ENCODE measurements at places on chromosomes 7 and 10.
A peak's percentile ranks its signal among the peaks of the same experiment; 100 is the strongest.

GRCh38 chr7:24690251-24690650 is 67.0 kb downstream of the GSDME start:
- no peak for DNase-seq

DNA sequence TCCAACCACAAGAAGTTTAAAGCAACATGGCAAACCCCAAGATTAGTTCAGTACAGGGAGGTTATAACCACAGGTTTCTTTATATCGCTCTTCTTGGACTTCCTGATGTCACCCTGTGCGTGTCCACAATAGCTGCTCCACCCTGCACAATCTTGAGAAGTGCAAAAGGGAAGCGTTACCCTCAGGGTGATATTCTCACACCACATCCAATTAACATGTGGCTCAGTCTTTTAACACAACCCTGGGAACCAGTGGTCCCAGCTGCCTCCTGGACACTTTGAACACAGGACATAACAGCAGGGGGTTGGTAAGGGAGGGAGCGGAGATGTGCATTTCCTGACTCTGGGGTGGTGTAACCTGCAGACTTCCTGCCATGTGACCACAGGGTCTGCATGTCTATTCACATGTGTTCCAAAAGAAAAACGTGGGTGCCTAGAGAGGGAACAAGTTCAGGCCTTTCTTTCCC is 64.6 kb downstream of the GSAP start:
- no peak for DNase-seq

DNA sequence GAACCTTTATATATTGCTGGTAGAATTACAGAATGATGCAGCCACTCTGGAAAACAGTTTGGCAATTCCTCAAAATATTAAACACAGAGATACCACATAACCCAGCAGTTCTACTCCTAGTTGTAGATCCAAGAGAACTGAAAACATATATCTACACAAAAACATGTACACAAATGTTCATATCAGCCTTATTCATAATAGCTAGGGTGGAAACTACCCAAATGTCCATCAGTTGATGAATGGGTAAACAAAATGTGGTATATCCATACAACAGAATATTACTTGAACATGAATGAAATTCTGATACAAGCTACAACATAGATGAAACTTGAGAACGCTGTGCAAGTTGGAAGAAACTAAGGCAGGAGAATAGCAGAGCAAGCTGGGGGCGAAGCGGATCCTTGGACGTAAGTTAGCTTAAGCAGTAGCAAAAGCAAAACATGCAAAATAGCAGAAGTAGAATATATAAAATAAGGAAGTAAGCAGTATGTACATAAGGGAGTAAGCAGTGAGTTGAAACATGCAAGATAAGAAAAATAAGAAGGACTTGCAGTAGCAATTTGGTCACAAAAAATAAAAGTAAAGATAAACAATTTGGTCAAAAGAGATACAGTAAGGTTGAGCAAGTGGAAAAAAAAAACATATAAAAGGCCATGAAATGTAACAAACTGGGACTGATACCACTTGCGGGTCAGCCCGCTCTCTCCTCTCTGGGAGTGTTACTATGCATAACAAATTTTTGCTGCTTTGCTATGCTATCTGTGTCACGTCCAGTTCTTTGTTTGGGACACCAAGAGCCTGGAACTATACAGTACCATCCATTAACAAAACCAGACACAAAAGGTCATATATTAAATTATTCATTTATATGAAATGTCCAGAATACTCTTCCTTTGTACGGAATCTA is 18.0 kb upstream of the HILPDA start:
- no peak for DNase-seq

DNA sequence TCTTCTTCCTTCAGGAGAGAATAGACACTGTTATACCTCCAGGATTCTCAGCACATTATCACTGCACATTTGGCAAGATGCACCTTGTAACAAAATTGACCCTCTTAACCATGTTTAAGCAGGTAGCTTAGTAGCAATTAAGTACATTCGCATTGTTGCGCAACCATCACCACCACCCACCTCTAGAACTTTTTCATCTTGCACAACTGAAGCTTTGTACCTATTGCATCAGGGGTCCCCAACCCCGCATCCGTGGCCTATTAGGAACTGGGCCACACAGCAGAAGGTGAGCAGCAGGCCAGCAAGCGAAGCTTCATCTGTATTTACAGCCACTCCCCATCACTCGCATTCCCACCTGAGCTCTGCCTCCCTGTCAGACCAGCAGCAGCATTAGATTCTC is 29.9 kb upstream of the SMURF1 start:
- no peak for DNase-seq

DNA sequence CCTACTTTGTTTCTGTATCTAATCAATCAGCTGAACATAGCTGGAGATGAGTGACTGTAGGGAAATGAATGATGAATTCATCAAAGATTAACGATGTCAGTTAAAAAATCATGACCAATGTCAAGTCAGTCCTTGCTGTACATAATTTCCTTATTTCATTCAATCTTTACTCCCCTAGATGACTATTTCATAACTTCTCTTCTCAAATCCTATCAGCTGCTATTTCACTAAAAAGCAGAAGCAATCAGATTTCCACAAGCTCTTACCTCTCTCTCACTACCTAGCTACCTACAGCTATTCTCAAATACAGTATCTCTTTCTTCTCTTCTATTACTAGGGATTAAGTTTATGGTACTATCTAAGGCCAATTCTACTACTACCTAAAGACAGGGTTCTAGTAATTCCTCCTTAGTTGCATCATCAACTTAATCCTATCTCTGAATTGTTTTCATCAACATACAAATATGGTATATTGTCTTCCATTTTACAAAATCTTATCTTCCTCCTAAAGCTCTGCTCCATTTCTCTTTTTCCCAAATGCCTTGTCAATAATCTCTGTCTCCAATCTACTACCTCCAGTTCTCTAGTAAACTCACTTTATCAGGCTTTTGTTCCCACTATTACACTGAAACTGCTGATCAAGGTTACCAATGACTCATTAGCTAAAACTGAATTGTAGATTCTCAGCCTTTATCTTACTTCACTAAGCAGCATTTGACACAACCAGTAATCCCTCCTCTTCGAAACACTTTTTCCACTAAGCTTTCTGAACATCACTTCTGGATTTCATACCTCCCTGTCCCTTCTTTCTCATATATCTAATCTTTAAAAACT is 28.4 kb downstream of the JMJD1C start:
- DNase-seq: peak; percentile 11

GRCh38 chr7:148884049-148884298 is at the start of gene EZH2:
TSS of gene EZH2 (minus strand) at chr7:148884291. CDS start at chr7:148847298, 36,993 bp downstream.
- DNase-seq: no peak

- no peak for DNase-seq
Observed at GRCh38 chr7:64876792-64877713, 26.0 kb upstream of the ZNF273 start.

DNA sequence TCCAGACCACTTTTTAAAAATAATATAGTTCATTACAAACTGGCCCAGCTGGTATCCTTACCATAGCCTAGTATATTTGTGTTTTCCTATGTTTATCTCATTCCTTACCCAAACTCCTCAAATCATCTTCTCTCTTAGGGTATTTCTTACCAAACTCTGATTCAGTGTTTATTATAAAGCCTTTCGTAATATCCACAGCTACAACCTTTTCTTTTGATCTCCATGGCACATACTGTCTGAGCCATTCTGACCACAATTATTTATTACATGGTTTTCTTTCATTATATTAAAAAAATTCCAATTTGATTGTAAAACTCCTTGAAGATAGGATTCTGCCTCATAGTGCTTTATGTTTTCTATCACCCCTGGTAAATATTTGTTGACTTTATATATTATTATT is 94.2 kb downstream of the LRMDA start:
- DNase-seq: no peak

DNA sequence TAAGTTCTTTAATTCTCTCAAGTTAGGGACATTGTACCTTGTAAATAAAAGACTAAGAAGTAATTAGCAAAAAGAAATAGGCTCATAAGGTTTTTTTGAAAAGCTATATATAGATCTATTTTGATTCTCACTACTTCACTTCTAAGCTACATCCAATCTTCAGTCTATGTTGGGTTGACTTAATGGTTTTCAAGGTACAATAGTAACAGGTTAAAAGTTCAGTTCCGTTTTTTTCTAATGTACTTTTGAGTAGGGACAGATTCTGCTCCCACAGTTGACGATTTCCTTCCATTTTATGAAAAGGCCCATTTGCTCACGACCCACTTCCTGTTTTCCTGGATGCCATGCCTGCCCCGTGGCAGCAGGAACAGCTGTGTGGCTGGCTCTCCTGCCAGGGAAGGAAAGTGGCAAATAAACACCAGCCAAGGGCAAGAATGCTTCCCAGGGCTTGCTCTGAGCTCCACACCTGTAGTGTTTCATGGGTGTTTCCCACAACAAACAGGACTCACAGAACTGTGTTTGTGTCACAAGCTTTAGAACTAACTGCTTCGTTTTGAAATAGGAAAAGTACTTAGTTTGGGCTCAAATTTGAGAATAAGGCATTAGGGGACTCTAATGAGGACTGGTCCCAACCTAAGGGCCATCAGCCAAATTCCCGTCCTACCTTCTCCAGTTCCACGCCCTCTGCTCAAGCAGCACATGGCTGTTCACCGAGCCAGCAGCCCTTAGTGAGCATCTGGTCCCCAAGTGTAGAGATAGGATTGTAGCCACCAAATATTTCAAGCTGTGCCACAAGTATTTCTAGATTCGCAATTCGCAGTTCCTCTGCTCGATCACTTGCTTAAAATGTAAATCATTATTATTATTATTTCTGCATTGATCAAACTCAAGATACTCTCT is 240.7 kb downstream of the COBL start:
- no peak for DNase-seq

DNA sequence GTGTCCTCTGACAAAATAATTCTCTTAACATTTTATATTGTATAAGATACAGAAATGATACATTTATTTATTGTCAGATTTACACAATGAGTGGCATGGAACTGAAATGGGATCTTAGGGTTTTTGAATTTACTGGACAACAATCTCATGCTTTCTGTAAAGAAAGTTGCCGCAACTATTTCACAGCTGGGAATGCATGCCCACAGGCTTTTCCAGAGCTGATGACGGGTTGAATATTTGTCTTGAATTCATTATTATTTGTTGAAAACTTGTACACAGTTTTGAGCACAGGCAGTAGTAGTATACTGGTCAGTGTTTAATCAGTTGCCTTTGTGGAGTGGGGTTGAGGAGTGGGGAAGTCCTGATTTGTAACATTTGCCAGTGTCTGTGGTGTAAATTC is 20.5 kb upstream of the MRC1 start:
- DNase-seq: no peak

DNA sequence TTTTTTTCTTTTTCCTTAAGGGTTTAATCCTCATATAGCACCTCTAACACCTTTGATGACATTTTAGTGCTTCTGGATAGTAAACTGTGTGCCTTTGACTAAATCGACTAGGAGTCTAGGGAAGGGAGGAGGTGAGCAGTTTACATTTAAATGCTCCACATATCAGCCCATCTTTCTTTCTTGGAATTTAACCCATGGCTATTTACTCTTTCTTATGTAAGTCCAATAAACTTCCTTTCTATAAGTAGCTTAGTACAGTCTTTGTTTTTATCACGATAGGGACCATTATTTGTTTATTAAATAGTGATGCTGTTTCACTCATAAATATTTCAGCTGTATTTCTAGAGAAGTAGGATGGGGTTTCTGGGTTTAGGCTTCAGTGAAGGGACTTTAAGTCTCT is 669.9 kb downstream of the AUTS2 start:
- DNase-seq: no peak

GRCh38 chr10:124640538-124641231 is 103.5 kb downstream of the FAM53B start:
- no peak for DNase-seq

DNA sequence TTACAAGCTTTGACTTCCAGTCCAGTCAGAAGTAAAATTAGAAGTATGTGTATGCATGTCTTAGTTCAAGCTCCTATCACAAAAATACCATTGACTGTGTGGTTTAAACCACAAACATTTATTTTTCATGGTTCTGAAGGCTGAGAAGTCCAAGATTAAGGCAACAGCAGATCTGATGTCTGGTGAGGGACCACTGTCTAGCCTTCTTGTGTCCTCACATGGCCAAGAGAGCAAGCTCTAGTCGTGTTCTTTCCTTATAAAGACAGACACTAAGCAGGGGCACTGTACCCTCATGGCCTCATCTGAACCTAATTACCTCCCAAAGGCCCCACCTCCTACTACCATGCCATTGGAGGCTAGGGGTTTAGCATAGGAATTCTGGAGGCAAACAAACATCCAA is 41.3 kb upstream of the ARL4A start:
- peak; percentile 64 for DNase-seq

DNA sequence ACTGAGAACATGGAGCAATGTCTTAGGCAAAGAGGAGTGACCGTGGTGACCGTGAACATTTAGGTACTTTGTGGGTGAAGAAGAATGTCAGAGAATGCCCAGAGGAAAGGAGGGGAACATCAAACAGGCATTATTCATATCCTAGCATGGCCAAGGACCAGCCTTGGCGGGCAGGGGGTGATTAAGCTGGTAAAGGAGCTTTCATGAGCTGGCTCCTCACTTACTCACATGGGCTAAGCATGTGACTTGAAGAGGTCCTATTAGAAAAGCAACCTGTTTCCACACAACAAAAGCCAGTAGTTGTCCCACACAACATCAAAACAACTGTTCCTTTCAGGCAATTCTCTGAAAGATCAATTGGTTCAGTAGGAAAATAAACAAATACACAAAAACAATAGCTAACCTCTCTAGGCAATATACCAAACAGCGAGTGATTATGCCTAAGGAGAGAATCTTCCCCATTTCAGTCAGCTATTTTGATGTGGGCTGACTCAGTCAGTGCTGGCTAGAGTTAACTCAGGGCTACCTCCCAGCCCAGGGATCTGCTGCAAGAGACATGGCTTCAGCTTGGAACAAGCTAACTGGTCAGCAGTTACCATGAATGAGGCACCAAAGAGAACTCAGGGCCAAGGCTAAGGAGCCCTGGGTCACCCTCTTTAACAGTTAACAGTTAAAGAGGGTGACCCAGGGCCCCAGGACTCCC is 283.5 kb downstream of the ARHGAP12 start:
- DNase-seq: peak; percentile 24

GRCh38 chr7:39408906-39409305 is 157.3 kb upstream of the YAE1 start:
- no peak for DNase-seq

- DNase-seq: no peak
Observed at GRCh38 chr10:88624840-88625239, 38.3 kb downstream of the LIPJ start.

GRCh38 chr10:50470345-50470744 is 153.4 kb downstream of the SGMS1 start:
- DNase-seq: no peak

DNA sequence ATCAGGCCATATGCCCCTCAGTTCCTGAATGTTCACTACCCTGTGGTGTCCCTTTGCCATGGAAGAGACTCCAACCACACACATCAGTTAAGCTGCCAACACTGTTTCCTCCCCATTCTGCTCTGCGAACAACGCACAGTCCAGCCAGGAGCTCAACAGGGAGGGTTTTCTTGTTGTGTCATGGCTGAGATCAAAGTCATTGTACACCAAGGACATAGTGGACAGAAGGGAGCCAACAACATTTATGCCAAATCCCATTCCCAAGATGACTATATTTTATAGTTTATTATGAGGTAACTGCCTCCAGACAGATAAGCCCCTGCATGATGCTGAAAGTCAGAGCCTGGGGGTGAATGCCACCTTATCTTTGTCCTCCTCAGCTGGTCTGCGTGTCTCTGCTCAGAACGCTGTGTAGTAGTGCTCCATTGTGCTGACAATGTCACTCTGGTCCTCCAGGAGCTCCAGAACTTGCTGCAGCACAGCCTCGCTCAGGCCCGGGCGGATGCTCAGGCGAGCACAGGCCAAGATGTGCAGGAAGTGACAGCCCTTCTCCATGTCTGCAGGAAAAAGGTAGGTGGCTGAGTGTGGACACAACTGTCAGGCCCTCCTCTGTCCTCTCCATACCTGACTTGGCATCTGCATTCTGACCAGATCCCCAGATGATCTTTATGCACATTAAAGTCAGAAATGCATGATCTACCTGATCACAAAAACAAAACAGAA is 27.1 kb upstream of the SH3PXD2A start:
- no peak for DNase-seq

Measured in fibroblast of skin of right quadriceps (primary cell).